ENCODE measurements at places on chromosomes 4 and X.

- DNase-seq = no peak
Observed at GRCh38 chrX:66150163-66150562, 13.9 kb upstream of the HEPH start.

DNA sequence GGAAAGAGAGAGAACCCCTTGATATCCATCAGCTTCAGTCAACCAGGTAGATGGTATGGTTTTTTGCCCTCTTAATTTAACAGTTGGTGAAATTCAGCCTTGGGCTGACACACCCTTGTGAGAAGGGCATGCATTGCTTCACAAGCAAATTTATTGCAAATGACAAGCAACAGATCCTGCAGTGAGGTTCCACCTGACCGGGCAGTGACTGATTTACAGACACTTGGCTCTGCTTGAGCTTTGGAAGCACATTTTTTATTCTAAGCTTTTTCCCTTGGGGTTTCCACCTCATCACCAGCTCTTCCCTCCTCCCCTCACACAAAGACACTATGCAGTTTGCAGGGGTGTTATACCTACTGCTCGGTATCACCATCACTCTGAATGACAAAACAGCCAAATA lies 28.3 kb upstream of the SERTM2 start:
- DNase-seq = no peak

DNA sequence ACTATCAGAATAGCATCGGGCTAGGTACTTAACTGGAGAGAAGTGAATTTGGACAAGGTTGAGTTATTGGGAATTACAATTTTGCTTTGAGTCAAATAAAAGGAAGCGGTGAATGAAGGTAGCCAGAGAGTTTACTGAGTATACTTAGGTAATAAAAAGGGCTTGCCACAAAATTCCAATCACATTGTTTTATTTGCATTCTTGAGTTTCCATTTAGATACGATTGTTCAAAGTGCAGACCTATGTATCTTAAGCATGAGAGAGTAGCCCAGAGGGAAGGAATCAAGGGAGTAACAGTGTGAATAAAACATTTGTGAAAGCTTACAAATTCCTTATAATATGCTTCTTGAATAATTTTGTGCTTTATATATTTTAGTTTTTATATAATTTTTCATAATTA lies 102.5 kb upstream of the NDST4 start:
- DNase-seq = no peak

- no peak for DNase-seq
Observed at GRCh38 chrX:10513974-10514373, 106.4 kb downstream of the MID1 start.

DNA sequence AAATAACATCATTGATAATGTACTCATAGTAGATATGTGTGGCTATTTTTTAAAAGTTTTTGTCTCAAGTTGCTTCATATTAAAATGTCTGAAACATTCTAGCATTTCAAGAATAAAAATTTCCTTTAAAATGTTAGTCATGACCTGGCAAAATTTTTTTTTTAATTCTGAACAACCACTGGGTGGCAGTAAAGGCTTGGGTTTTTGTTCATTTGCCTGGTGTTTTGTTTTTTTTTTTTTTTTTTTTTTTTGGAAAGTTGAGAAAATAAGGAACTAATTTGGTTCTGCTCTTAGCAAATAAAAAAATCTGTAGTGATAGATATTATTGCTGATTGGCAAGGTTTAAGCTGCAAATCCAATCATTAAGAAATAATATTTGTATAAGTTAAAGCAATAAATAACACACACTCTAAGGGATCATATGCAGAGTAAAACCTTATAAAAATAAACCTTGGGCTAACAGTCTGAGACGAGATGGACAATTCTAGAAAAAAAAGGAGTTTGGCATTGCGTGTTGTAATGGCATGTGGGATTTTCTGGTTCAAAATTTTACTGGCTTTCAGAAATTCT lies 81.4 kb downstream of the CEP44 start:
- DNase-seq = no peak

- DNase-seq = no peak
Observed at GRCh38 chr4:26762650-26763049, 98.0 kb upstream of the STIM2 start.

- DNase-seq = no peak
Observed at GRCh38 chr4:45741897-45742296, 382.0 kb downstream of the GABRG1 start.

- no peak for DNase-seq
Observed at GRCh38 chr4:14338585-14339265, 663.6 kb upstream of the CPEB2 start.

GRCh38 chrX:108298165-108298602 lies 140.0 kb downstream of the COL4A6 start:
- DNase-seq = no peak

DNA sequence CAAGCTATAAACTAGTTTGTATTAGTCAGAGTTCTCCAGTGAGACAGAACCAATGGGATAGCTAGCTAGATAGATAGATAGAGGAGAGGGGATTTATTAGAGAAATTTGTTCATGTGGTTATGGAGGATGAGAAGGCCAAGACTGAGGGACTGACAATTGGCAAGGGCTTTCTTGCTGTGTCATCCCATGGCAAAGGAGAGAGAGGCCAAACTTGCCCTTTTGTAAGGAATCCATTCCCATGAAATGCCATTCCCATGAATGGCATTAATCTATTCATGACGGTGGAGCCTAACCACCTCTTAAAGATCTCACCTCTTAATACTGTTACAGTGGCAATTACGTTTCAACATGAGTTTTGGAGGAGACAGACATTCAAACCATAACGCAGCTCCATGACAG lies 58.1 kb downstream of the LINC00632 start:
- DNase-seq = no peak

DNA sequence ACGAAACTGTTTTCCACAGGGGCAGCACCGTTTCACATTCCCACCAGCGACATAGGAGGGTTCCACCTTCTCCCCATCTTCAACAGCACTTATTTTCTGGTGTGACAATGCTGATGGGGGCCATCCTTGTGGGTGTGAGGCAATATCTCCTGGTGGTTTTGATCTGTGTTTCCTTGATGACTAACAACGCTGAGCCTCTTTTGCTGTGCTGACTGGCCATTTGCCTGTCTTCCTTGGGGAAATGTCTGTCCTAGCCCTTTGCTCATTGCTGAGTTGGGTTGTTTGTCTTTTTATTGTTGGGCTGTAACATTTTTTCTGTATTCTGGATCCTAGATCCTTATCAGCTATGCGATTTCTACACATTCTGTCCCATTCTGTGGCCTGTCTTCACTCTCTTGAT lies 33.7 kb downstream of the ATP2B3 start:
- no peak for DNase-seq

- no peak for DNase-seq
Observed at GRCh38 chr4:123055943-123056342, 133.5 kb upstream of the NUDT6 start.

- DNase-seq = no peak
Observed at GRCh38 chr4:124722071-124722470, 9.5 kb upstream of the ANKRD50 start.

GRCh38 chr4:89539797-89540711 lies 232.5 kb upstream of the GPRIN3 start:
- no peak for DNase-seq

DNA sequence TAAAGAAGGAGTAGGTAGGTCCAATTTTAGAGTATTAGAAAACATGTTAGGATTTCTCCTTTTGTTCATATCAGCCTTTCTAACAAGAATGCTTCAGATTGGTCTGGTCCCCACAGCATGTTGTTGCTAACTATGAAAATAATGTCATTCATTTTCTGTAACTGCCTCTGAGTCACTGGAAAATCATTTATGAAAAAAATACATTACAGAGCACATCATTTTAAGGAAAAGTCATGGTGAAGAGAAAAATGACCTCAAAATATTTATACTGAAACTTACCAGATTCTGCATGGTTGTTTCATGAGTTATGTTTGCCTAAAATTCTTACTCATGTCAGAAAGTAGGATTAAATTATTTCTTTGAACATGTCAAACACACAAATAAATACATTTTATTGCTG lies 35.2 kb downstream of the DTHD1 start:
- DNase-seq = no peak

DNA sequence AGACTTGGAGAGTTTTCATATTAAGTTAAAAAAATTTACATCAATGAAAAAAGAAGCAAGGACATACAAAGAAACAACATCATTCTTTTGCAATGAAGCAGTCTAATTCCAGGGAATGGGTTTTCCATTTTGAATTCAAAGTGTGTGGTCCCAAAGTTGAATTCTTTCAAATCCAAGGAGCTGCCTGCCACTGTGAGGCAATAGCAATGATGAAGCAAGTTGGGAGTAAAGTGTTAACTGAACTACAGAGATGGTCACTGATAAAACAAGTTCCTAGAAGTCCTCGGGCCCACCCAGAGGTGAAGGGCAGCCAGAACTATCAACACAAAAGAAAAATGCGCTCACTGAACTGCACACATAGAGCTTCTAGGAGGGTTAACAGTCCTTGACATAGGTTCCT lies 115.9 kb downstream of the RAB28 start:
- DNase-seq = no peak

DNA sequence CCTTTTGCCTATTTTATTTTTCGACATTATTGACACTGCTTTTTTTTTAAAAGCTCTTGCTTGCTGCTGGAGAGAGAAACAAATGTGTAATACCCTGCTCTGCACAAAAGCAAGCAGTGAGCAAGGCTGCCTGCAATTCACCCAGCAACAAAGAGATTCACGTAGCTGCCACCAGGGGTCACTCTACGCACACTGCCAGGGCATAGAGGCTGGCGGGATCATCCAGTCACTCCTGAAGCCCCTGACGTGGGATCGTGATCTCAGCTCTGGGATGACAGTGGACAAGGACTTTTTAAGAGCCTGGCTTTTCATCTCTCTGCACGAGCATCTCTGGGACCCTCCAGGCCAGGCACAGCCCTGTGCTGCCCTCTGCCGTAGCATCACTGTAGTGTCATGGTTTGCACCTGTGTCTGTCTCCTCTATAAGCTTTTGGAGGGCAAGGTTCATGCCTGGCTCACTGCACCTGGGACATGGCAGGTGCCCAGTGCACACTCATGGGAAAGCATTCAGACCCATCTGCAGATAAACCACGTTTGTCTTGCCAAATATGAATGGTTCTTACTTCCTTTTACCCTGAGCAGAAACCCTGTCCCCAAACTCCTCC lies 19.8 kb downstream of the C4orf50 start:
- no peak for DNase-seq

DNA sequence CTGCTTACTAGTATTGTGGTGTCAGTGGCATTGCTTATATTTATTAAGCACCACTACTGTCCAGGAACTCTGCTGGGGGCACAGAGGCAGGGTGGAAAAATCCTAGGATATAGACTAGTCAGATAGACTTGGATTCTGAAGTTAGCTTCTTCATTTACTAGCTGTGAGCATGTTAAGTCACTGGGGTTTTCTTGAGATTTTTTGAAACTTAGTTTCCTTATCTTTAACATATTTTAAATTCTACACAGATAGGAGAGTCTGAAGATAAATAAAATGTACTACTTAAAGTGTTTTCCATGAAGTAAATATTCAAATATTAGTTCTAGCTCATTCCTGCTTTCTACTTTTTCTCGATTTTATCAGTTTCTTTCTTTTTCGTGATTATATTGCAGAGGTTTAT lies 196.9 kb upstream of the GRID2 start:
- DNase-seq = no peak

Data from iPS DF 6.9 (cell line).